ENCODE measurements at places on chromosomes 6 and 20. TPM values are rescaled to one million over a fixed set of nuclear protein-coding genes. Genes with fewer than 3 reads are reported as not detected.

Gene C4A
- total RNA-seq, result 4.3 TPM

Gene ZFAND3
- 56.7 TPM for total RNA-seq

Gene SOBP
- 3.8 TPM for total RNA-seq

Gene PACRG
- 0.26 TPM for total RNA-seq

Gene MTG2
- 25.1 TPM for total RNA-seq

Gene OR2H1
- total RNA-seq, result not detected

Gene ID1
- 355 TPM for total RNA-seq

Gene CYP39A1
- 0.59 TPM for total RNA-seq

Gene RIPPLY2
- total RNA-seq, result 0.90 TPM

Gene IL20RA
- 0.74 TPM for total RNA-seq

Gene FHL5
- total RNA-seq, result not detected

Gene KIF13A
- total RNA-seq, result 38.2 TPM

Gene MEP1A
- not detected for total RNA-seq

Gene NEU1
- total RNA-seq, result 35.1 TPM

Gene GPRC6A
- total RNA-seq, result not detected

Gene CST4
- total RNA-seq, result not detected

Gene HLA-DOB
- total RNA-seq, result 0.20 TPM

Gene TRIM31
- total RNA-seq, result not detected

Gene SIRPG
- not detected for total RNA-seq

Gene OR2B6
- total RNA-seq, result not detected

Gene HAO1
- total RNA-seq, result not detected

Gene LST1
- not detected for total RNA-seq

Gene ANKS1A
- 26.5 TPM for total RNA-seq

Gene SLC13A3
- 17.5 TPM for total RNA-seq

Gene C20orf144
- total RNA-seq, result 0.26 TPM

Gene C6orf15
- not detected for total RNA-seq

Gene PEX7
- 8.4 TPM for total RNA-seq

Gene PDE7B
- total RNA-seq, result not detected

Gene GLP1R
- total RNA-seq, result 0.85 TPM

Gene BTNL2
- not detected for total RNA-seq

Gene RIMS1
- 0.83 TPM for total RNA-seq

Gene TSHZ2
- total RNA-seq, result not detected

Gene RSPO3
- total RNA-seq, result not detected

Gene CASS4
- not detected for total RNA-seq

Gene TMC2
- total RNA-seq, result not detected

Gene ARG1
- not detected for total RNA-seq

Gene ASIP
- total RNA-seq, result not detected

Gene C20orf202
- 0.13 TPM for total RNA-seq

Gene HMGN4
- 54.7 TPM for total RNA-seq

Gene PTCRA
- total RNA-seq, result not detected

Gene POPDC3
- 6.0 TPM for total RNA-seq

Gene ZKSCAN8
- total RNA-seq, result 25.4 TPM

Gene B3GALT4
- total RNA-seq, result 3.4 TPM

Gene HCRTR2
- not detected for total RNA-seq

Gene SLC22A1
- total RNA-seq, result 0.50 TPM

Gene MLN
- not detected for total RNA-seq

Gene RSPO4
- total RNA-seq, result 6.7 TPM

Gene TPMT
- total RNA-seq, result 13.3 TPM

Gene SSTR4
- total RNA-seq, result not detected

Gene TNXB
- 5.0 TPM for total RNA-seq

Gene UBE3D
- total RNA-seq, result 10.2 TPM

Gene ITPR3
- total RNA-seq, result 40.3 TPM

Measured in H9 (cell line).